ENCODE measurements at places on chromosomes 2 and 18.

DNA sequence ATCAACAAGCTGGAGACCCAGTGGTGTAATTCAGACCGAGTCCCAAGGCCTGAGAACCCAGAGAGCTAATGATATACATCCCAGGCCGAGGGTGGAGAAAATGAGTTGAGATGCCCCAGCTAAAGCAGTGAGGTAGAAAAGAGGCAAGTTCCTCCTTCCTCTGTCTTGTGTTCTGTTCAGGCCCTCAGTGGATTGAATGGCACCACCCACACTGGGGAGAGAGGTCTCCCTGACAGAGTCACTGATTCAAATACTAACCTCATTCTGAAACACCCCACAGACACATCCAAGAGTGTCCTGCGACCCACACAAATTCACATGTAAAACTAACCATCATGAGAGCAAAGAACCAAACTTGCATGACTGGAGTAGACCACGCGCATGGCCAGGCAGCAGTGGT, 215.3 kb downstream of the ANAPC1 start:
- no peak for DNase-seq
- H3K4me3 ChIP-seq, result no peak overlapping the region
- H3K4me1 ChIP-seq, result no peaks in the 10 kb centered on the region

DNA sequence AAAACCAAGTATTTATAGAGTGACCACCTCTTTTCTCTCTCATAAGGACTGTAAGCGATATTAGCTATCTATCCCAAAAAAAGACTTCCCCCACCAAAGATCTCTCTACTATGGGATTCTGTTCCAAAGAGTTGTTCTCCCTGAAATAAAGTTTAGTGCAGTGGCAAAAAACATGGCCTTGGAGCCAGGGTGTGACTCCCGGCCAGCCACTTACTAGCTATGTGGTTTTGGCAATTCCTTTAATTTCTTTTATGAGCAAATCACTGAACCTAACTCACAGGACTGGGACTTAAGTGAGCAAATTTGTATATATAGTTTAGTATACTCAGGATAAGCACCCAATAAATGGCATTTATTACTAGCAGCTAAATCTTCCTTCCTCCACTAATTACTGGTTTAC, 42.6 kb downstream of the SESTD1 start:
- H3K27me3 ChIP-seq, result no peaks in the 10 kb centered on the region
- DNase-seq, result no peak
- H3K4me3 ChIP-seq, result no peak overlapping the region
- H3K4me1 ChIP-seq, result no peaks in the 10 kb centered on the region
- no peak overlapping the region for H3K27ac ChIP-seq

DNA sequence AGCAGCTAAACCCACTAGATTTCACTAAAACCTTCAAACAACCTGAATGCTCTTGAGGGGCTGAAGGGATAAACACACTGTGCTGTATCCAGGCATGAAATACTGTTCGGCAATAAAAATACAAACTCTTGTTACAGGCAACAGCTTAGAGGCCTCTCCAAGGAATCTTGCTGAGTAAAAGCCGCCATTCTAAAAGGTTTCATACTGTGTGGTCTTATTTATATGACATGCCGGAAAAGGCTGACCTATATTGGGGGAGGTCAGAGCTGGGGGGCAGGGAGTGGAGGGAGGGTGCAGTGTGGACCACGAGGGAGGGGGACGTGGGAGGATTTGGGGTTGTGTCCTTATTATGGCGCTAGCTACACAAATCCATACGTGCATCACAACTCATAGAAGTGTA, 136.2 kb downstream of the MBP start:
- H3K27ac ChIP-seq, result no peak overlapping the region
- no peak overlapping the region for H3K4me3 ChIP-seq
- no peaks in the 10 kb centered on the region for H3K27me3 ChIP-seq
- no peaks in the 10 kb centered on the region for H3K36me3 ChIP-seq

- peaks cover 17% of the 10 kb centered on the region for H3K27me3 ChIP-seq
- H3K27ac ChIP-seq, result no peak overlapping the region
These were observed 9.0 kb upstream of the FEZ2 start for GRCh38 chr2:36606925-36607324.

DNA sequence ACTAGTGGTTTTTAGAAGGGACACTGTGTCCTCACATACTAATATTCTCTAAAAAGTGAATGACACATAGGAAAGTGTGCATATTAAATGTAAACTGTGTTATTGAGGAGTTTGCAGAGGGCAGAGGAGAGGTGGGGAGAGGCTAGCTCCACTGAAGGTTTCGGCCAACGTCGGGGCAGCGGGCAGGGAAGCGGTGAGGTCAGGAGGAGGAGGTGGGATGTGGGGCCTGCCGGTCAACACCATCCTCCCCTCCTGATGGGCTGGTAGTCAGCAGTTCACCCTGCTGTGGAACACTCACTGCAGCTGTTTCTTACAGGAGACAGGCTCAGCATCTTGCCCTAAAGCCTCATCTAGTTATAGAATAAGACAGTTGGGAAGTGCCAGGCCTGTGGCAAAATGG, 74.2 kb downstream of the ARHGEF4 start:
- H3K4me1 ChIP-seq, result peaks cover 3% of the 10 kb centered on the region
- no peak overlapping the region for H3K27ac ChIP-seq
- H3K4me3 ChIP-seq, result no peak overlapping the region
- H3K27me3 ChIP-seq, result peaks cover 52% of the 10 kb centered on the region
- no peaks in the 10 kb centered on the region for H3K36me3 ChIP-seq

DNA sequence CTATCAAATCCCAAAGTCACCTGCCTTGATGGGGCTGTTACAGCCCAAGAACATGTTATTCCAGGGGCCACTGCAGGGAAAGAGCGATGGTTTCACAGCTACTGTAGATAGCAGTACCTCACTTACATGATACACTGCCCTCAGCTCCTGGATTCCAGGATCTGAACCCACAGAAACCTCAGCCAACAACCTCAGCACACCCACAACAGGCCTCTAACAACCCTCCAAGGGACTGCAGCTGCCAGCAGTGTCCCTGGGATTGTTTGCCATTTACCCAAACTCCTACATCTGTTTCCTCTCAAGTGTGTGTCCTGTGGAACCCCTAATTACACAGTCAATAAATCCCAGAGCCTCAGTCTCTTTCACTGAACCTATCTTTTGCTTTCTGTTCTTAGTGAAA, 28.2 kb downstream of the OSBPL1A start:
- H3K27ac ChIP-seq, result peak overlapping the region; percentile 67
- no peak overlapping the region for H3K4me3 ChIP-seq
- no peak for DNase-seq

GRCh38 chr2:69816923-69817542, 12.4 kb upstream of the GMCL1 start:
- H3K4me1 ChIP-seq, result peaks cover 4% of the 10 kb centered on the region
- H3K4me3 ChIP-seq, result no peak overlapping the region
- H3K27ac ChIP-seq, result no peak overlapping the region
- DNase-seq, result peak; percentile 55
- H3K36me3 ChIP-seq, result no peaks in the 10 kb centered on the region

- no peak for DNase-seq
- peaks cover 9% of the 10 kb centered on the region for H3K36me3 ChIP-seq
- H3K4me1 ChIP-seq, result peaks cover 6% of the 10 kb centered on the region
These were observed at the start of gene ADCYAP1 for GRCh38 chr18:904218-905090. ADCYAP1 (plus strand) TSS chr18:904871; CDS start chr18:905387, 516 bp downstream.

- no peak for DNase-seq
- H3K36me3 ChIP-seq, result peaks cover 2% of the 10 kb centered on the region
- H3K4me3 ChIP-seq, result no peak within 1 kb of the TSS
- peaks cover 61% of the 10 kb centered on the region for H3K27me3 ChIP-seq
- H3K4me1 ChIP-seq, result peaks cover 9% of the 10 kb centered on the region
These were observed at the start of gene PAX8 for GRCh38 chr2:113278742-113279139. PAX8 (minus strand) TSS chr2:113278921; CDS start chr2:113278394, 527 bp downstream.

DNA sequence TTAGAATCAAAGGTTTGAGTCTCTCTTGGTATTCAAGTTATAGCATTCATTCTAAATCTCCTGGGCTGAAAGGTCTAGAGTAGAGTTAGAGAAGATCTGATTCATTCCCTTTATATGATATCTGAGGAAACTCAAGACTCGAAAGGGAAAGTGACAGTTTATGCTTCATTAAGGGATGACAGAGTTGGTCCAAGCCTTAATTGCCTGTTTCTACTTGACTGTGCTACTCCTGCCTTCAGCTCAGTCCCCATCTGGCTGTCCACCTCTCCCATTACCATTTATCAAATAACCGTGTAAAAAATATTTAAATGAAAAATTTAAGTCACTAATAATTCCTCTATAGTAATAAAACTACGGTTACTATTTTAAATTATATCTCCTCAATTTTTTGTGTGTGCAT, 537.1 kb upstream of the MEX3C start:
- H3K4me3 ChIP-seq, result no peak overlapping the region
- no peak for DNase-seq
- H3K36me3 ChIP-seq, result peaks cover 2% of the 10 kb centered on the region
- no peaks in the 10 kb centered on the region for H3K27me3 ChIP-seq

- no peak overlapping the region for H3K27ac ChIP-seq
- H3K36me3 ChIP-seq, result peaks cover 3% of the 10 kb centered on the region
- no peak overlapping the region for H3K4me3 ChIP-seq
- no peak for DNase-seq
- peaks cover 6% of the 10 kb centered on the region for H3K4me1 ChIP-seq
These were observed 96.9 kb downstream of the HNRNPLL start for GRCh38 chr2:38505779-38506178.

DNA sequence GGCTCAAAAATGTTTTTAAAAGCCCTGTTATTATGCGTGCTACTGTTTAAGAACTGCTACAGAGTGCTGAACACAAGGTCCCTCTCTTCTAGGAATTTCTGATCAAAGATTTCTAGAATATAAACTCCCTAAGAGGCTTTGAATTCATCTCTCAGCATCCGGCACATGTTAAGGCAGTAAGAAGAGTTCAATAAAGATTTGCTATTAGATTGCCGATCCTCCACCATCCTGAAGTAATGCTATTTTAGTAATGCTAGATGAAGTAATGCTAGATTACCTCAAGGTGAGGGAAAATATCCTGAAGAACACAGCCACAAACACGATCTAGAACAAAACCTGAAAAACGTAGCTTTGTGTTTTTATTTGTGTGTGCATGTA, 949 bp upstream of the MYL12B start:
- DNase-seq, result no peak
- H3K4me1 ChIP-seq, result peaks cover 69% of the 10 kb centered on the region
- peak overlapping the region; percentile 99 for H3K27ac ChIP-seq

DNA sequence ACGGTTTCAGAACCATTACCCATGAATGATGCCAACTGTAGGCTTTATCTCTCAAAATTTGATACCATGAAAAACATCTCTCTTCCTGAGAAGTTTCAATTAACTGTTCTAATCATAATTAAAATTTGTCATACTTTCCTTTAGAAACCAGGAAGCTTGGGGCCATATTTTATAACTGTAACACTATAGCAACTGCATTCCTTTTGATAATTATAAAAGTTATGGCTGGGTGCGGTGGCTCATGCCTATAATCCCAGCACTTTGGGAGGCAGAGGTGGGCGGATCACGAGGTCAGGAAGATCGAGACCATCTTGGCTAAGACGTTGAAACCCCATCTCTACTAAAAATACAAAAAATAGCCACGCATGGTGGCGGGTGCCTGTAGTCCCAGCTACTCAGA, 70.6 kb downstream of the DNAH7 start:
- DNase-seq, result no peak
- no peak overlapping the region for H3K4me3 ChIP-seq
- H3K27ac ChIP-seq, result no peak overlapping the region

DNA sequence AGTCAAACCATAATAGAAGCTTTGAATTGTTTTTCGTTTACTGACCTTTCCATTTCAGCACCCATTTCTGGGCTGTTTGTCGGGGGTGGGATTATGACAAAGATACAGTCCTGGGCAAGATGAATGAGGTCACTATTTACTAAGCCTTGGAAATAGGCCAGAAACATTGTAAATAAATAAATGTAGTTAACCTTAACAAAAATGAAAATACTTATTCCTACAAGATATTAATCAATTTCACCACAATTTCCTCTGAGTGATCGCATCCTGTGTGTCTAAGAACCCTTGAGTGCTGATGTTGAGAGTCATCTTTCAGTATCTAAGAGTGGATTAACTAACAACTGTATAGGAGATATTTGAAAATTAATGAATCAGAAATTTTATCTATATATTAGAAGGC, 14.0 kb downstream of the ITGA4 start:
- peaks cover 6% of the 10 kb centered on the region for H3K36me3 ChIP-seq
- H3K4me3 ChIP-seq, result peak overlapping the region; percentile 77
- H3K27me3 ChIP-seq, result no peaks in the 10 kb centered on the region
- peaks cover 50% of the 10 kb centered on the region for H3K4me1 ChIP-seq

GRCh38 chr2:154173164-154173563, 301.4 kb downstream of the GALNT13 start:
- no peaks in the 10 kb centered on the region for H3K27me3 ChIP-seq
- no peaks in the 10 kb centered on the region for H3K36me3 ChIP-seq
- H3K4me1 ChIP-seq, result no peaks in the 10 kb centered on the region

DNA sequence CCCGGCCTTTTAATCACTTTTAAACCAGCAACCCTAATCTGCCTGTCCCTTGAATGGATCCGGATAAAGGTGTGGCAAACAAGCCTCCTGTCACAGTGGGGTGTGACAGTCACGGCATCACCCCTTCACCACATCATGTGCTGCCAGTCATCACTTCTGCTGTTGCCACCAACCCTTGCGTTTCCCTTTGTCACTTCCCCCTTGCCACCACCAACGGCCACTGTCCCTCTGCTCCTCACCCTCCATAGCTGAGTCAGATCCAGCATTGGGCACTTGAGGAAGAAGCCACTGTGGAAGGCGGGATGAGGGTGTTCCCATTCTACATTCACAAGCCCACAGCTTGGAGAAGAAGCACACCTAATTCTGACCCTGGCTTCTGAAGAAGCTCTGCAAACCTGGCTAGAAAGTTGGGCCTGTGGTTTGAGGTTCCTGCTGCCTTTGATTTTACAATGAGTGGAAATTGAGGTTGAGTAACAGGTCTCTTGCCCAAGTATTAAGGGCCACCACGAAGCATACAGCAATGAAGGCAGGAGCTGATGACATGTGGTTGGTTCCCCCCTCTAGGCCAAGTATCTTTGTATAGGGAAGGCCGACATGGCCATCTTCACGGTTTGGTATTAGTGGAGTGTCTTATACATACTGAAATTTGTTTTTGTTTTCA, 22.9 kb upstream of the DARS1 start:
- peak overlapping the region; percentile 79 for H3K4me3 ChIP-seq
- H3K27me3 ChIP-seq, result no peaks in the 10 kb centered on the region
- peak overlapping the region; percentile 95 for H3K27ac ChIP-seq

DNA sequence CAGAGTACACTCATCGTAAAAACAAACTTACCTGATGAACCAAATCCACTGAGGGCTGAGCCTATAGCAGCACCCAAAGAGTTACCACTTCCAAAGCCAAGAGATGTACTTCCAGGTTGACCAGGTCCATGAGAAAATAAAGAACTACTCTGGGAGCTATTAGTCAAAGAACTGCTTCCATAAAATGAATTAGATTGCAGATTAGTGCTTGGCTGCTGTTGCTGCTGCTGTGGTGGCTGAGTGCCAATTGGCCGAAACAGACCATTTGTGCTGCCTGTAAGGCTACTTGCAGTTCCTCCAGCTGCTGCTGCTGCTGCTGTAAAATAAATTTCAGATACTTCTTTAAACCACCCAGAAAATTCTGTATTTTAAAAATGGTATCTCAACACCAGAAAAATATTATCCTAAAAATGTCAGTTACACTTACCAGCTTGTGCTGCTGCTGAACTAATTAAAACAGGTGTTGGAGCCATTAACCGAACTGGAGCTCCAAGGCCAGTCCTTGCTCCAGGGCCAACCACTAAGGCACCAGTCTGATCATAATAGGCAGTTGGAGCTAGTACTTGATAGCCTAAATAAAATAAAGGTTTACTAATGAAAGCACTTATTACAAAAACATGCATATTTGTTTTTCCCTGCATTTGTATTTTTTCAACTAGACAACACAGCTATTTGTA, 58.1 kb upstream of the SDC1 start:
- H3K4me1 ChIP-seq, result peaks cover 15% of the 10 kb centered on the region
- H3K27ac ChIP-seq, result peak overlapping the region; percentile 32
- no peaks in the 10 kb centered on the region for H3K27me3 ChIP-seq
- H3K4me3 ChIP-seq, result no peak overlapping the region

GRCh38 chr2:207630491-207630890, 5.3 kb upstream of the METTL21A start:
- H3K27me3 ChIP-seq, result no peaks in the 10 kb centered on the region
- DNase-seq, result no peak
- peaks cover under 1% of the 10 kb centered on the region for H3K36me3 ChIP-seq
- H3K27ac ChIP-seq, result peak overlapping the region; percentile 29
